ENCODE measurements at places on chromosomes 7 and 10.

DNA sequence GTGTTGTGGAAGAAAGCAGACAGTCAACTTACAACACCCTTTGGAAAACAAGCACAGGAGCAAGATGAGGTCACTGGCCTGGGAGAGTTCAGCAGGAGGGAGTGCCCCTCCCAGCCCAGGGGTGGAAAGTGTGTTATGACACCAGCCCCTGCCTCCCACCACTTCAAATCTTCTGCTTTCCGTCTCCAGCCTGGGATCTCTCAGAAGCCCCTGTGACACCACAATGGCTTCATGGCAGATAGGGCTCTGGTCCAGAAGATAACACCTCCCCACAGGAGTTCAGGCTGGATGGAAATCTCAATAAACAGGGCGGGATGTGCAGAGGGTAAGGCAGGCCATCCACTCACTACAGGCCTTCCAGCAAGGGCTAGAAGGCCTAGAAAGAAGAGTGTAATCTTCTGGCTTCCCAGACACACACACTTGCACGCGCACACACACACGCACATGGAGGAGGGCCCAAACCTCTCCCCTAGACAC is 48.7 kb upstream of the ZMIZ1 start:
- DNase-seq, result no peak

- no peak for DNase-seq
Measured at GRCh38 chr10:35127289-35127891, 744 bp downstream of the CREM start.

GRCh38 chr7:77833136-77833535 is 34.6 kb downstream of the PHTF2 start:
- no peak for DNase-seq

DNA sequence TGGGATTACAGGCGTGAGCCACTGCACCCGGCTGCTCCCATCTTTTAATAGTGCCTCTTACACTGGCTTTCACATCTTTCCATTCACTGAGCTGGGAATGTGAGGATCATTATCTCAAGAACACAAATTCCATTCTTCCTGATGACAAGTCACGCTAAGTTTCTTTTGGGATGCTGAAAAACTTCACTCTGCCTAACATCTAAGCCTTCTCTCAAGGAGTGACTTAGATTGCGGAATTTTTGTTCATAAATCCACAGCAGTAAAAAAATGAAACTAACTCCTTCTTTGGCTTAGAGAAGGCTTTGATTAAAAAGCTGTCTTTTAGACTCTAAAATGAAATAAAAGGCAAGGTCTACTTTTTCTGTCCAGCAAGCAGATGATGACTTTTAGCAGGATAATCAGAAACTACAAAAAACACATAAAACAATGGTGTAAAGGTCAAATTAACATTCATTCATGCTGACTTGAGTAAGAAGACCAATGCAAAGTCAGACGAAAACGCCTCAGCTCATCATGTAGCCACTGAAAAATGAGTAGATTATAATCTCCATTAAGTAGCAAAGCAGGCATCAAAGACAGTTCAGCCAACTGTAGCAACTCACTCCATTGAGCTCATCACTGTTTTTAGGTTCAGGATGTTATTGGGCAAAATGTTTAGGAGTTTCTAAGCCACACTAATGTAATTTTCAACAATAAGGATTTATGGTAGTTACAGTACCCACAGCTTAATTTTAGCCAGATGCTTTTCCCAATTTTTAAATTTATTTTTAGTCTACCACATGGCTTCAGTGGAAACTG is 178.8 kb downstream of the ELMO1 start:
- DNase-seq, result no peak
